ENCODE measurements at places on chromosomes 11 and 22.

- no peak for DNase-seq
Measured at GRCh38 chr11:105227363-105227762, 87.8 kb upstream of the CARD18 start.

DNA sequence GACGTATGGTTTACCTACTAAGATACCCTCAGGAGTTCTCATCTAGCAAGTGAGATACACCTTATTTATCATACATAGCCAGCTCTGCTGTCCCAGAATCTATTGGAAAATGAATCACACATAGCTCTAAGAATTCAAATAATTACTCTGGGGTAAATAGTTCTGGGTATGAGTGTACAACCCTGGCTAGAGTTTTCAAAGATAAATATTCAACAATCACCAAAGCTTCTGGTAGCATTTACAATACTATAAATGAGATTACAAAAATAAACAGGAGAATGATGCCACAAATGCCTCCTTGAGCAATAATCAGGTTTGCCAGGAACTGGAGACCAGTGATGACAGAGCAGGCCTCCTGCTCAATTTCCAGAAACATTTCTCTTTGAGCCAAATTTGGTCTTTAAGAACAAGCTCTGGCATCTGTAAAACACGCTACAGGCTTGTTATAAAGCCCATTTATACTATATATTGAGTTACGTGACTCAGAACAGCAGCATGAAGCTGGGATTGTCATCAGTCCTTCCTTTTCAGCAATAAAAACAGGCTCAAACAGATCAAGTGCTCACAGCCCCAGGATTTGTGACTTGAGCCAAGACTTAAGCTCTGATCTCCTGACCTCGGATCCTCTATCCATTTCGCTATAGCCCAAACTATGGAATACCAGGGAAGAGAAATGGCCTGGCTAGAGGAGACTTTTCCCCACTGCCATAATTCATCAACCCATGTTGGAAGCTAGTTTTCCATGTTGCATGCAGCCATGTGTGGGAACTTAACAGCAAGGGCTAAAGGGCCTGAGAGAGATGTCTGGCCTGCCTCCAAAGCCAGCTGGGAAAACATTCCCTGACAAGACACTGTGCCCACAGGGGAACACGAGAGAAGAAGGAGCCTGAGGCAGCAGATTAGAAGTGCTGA, 19.7 kb downstream of the RAB30 start:
- no peak for DNase-seq

DNA sequence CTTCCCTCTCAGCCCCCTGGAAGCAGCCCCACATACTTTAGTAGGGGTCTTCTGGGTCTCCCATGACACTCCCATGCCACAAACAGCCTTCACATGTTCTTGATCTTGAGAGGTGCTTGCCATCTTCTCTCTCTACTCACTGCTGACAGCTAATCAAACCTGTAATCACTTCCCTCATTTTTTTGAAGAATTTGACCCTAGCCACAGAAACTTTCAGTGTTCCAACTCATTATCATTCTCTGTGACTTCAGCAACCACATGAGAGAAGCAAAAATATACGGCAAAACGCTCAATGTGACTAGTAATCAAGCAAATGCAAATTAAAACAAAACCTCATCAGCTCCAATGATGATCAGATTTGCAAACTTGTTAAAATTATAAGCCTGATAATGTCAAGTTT, 38.3 kb upstream of the POU2AF2 start:
- DNase-seq: no peak

DNA sequence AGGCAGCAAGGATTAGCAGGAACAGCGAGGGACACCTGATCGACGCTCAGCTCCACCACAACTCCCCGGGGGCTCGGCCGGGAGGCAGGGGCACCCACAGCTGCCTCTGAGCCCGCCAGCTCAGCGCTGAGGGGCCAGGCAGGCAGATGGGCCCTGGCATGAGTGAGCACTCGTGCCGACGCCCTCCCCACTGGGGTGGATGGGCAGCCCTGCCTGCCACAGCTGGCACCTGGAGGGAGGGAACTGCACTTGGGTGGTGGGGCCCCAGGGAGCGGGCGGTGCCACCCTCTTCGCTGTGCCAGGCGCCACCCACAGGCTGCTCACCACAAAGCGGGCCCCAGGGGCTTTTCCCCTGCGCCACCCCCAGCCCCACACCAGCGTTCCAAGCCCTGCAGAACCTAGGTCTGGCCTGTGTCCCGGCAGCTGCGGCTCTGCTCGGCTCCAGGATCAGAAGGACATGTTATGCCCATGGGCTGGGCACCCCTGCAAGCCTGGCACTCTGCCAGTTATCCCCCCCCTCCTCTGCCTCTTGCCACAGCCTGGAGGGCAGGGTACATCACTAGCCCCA, 28.8 kb downstream of the WNT7B start:
- DNase-seq: peak; percentile 88

DNA sequence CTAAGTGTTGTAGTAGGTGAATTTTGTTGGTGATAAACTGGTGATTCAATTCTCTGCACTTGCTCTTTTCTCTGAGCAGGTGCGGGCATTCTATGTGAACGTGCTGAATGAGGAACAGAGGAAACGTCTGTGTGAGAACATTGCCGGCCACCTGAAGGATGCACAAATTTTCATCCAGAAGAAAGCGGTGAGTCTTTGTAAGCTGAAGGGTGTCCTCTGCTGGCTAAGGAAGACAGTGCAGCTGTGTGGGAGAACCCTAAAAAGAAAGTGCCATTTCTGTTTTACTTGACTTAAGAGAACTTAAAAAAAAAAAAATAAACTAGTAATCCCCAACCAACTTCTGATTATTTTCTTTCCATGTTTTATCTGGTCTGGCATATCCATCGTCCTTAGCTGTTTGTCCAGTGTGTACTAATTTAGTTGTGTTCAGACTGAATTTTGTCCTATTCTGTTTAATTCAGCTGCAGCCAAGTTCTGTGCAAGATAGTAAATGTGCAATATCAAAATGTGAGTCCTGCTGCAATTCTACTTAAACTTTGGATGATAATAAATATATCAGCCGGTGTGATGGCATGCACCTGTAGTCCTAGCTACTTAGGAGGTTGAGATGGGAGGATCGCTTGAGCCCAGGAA, 29.6 kb downstream of the CAT start:
- peak; percentile 58 for DNase-seq

GRCh38 chr11:67466367-67466766, 2.7 kb downstream of the TMEM134 start:
- no peak for DNase-seq

DNA sequence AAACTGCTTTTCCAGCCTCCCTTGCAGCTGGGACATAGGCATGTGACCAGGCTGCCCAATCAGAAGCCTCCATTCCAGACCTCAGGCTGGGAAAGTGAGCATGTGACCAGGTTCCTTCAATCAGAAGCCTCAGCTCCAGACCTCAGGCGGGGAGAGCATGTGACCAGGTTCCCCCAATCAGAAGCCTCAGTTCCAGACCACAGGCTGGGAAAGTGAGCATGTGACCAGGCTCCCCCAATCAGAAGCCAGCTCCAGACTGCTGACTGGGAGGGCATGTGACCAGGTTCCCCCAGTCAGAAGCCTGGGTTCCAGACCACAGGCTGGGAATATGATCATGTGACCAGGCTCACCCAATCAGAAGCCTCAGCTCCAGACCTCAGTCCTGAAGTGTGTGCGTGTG, 11.7 kb upstream of the IL2RB start:
- no peak for DNase-seq

DNA sequence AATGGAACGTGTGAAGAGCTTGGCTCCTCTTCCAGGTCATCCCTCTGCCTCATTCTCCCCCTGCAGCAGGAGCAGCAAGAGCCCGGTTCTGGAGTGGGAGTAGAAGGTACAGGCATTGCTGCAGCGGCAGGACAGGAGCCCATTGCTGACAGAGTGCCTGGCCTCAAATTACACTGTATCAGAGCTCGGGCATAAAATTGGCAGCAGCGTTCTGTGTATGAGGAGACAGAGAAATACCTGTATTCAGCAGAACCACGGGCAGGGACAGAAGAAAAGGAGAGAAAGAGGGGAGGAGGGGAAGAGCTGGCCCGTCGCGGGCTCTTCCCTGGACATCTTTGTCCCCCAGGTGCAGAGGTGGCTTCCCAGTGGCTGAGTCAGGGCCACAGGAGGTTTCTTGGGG, 2.6 kb upstream of the NCF4 start:
- DNase-seq: peak; percentile 72

GRCh38 chr11:134238956-134239355, 14.2 kb downstream of the THYN1 start:
- DNase-seq: no peak

- no peak for DNase-seq
Measured at GRCh38 chr11:106468086-106468485, 390.6 kb downstream of the AASDHPPT start.

- peak; percentile 66 for DNase-seq
Measured at GRCh38 chr11:2459016-2459725, 14.4 kb downstream of the KCNQ1 start.

DNA sequence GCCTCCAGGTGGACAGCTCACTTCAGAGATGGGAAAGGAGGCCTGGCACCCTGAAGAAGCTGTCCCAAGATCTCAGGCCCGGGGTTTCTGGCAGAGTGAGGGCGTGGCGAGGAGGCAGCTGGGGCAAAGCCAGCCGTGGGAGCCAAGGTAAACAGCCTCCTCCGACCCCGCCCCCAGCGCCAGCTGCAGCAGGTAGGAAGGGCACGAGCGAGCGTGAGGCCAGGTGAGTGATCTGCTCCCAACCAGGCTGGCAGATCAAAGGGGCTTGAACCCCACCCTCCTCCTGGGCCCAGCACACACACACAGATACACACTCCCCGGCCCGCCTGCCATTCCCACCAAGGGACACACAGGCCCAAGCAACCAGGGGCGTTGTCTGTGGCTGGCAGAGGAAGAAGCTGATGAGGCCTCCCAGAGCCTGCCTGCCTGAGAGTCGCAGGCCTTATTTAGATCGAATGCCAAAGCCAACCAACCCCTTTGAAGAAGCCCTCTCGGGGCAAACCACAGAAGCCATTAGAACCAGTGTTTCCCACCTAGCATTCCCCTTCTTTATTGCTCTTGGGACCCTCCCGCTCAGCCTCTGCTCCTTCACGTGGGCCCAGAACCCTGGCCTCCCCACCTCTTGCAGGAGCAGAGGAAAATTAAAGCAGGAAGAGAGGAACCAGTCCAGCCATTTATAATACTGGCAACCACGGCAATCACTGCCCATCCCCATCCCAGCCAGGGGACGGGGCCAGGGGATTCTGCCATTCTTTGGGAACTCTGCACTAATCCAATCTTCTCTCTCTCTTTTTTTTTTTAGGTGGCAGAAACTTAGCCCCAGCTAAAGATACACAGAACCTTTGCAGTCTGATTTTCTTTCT, 5.0 kb downstream of the PDGFB start:
- peak; percentile 93 for DNase-seq

DNA sequence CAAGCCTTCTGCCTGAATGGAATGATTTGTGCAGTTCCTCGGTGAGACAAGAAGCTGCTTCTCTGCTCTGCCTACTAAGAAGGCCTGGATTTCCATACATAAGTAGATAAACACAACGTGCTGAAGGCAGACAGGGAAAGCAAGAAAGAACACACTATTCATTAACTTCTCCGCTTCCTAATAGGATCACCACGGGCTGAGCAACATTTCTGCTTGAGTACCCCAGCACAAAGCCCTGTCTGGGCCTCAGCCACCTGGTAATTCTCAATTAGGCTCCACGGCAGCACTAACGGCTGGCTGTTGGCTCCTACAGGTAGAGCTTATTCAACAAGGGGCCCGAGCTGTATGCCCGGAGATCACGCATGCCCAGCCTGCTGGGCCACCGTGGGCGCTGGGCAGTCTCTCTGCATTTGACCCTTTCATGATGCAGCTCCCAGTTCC, 1156.6 kb downstream of the TBC1D22A start:
- no peak for DNase-seq

DNA sequence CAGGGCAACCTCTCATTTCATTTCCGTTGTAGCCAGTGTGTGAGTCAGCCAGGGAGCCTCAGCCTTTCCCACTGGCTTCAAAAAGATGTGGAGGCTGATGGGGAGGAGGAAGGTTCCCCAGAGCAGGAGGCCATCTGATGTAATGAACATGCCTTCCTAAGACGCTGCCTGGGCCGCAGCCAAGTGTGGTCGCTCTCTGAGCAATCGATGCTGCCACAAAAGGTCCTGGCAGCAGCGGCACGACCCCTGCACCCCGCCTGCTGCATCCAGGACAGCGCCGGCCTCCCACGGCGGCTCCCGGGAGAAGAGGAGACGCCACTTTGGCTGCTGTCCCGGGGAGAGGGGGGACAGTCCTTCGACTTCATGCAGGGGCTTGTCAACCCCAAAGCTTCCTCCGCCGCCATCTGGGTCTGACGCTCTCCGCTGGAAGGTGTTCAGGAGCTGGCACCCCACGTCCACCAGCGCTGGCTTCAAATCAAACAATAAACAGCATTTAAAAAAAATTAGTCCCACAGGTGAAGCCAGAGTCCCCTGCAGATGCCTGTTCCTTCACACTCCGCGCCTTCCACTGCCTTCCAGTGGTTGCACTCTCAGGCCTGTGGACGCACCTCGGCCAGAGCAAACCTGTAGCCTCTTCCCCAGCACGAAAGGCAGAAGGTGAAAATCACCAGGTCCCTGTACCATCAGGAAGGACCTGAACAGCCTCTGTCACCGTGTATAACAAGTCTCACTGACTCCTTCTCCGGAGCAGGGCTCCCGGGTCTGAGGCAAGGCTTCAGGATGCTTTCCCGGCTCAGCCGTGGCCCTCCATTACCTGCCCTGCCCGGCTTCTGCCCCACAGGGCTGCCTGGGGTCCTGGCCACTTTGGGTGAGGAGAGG, 930.7 kb downstream of the BRD1 start:
- DNase-seq: no peak

DNA sequence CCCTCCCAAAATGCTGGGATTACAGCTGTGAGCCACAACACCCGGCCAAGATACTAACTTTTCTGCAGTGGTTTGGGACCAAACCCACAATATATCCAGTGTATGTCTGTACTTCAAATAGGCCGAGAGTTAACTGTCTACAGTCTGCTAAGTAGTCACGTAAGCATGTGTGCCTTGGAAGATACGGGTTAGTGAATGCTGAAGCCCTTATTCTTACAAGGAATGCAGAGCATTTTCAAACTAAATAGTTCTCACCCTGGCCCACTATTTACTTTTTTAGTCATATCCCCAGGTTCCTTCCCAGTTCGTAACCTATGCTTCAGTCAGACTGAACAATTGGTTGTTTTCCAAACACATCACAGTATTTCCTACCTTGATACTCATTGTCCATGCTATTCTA, 176.0 kb downstream of the WNT11 start:
- no peak for DNase-seq

- no peak for DNase-seq
Measured at GRCh38 chr11:100004541-100004940, 682.5 kb upstream of the ARHGAP42 start.

- DNase-seq: no peak
Measured at GRCh38 chr11:21412652-21413383, 743.4 kb downstream of the NELL1 start.

DNA sequence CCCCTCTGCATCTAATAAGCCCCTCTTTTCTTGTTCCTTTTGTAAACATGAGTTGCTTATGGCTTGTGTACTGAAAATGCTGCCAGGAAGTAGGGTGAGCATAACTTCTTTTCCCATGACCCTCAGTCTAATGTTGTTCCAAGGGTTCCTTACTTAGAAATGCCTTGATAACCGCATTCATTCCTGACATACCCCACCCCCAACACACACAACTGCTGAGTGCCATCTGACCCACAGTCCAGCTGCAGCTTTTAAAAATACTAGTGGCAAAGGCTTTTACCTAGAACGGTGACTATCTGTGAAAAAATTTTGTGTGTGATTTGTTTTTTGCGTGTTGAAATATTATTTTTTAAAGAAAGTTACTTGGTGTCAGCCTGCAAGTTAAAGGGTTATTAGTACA, 52.6 kb downstream of the ARHGAP42 start:
- peak; percentile 44 for DNase-seq

Data from RPMI8226 (cell line).